AG04450 (cell line): ENCODE measurements at places on chromosomes 6 and 20. TPM values are rescaled to one million over a fixed set of nuclear protein-coding genes. Genes with fewer than 3 reads are reported as not detected.

The RNF182 gene
- polyA plus RNA-seq, result 11.9 and 12.4 TPM in 2 replicates

The CENPW gene
- polyA plus RNA-seq, result 6.7 and 10.6 TPM in 2 replicates

The NRN1 gene
- not detected in 2 replicates for polyA plus RNA-seq

The RING1 gene
- polyA plus RNA-seq, result 23.8 and 26.8 TPM in 2 replicates

The CD93 gene
- 0.02 TPM in 1 of 2 replicates, not detected in the other for polyA plus RNA-seq

The BCAS1 gene
- not detected in 2 replicates for polyA plus RNA-seq

The CBLN4 gene
- not detected in 2 replicates for polyA plus RNA-seq

The GPR63 gene
- 1.4 and 1.6 TPM in 2 replicates for polyA plus RNA-seq

DNA sequence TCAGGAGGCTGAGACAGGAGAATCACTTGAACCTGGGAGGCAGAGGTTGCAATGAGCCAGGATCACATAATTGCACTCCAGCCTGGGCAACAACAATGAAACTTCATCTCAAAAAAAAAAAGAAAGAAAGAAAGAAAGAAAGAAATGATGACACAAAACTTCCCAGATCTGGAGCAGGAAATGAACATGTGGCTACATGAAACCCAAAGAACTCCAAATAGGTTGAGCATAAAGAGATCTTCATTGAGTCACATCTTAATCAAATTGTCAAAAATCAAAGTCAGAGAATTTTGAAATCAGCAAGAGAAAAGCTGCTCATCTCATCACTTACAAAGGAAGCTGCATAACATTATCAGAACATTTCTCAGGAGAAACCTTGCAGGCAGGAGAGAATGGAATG is 247.0 kb downstream of the IBTK start:
- DNase-seq, result no peak

DNA sequence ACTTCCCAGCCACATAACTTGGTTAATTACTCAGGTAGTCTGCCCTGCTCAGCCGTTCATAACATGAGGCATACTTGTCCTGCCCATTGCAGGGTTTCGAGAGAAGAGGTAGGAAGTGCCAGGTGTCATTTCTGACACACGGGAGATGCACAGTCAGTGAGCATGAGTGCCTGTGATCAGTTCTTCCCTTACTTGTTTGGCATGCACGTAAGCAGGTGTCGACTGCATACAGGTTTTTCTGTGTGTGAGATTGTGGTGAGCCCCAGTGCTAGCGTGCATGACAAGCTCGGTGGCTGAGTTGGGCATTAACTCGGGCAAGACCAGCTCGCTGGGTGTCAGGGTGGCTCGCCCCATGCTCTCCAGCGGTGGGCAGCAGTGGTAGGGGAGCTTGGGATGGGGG is 51.2 kb upstream of the SLC22A1 start:
- no peak for DNase-seq

DNA sequence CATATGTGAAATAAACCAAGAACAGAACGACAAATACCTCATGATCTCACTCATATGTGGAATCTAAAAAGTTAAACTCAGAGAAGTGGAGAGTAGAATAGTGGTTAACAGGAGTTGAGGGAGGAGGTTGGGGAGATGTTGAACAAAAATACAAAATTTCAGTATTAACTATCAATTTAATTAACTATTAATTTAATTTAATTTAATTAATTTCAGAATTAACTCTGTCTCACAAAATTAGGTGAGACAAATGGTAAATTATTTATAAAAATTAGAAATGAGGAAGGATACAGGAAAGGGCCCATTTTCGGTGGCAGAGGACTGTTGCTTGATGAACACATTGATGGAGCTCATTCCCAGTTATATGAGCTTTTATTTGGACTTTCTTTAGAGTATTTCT is 166.0 kb upstream of the FAM83B start:
- DNase-seq, result no peak

GRCh38 chr6:159933077-159933476 is 35.8 kb upstream of the IGF2R start:
- no peak for DNase-seq

- no peak for DNase-seq
Observed at GRCh38 chr6:168158980-168159349, 80.0 kb upstream of the FRMD1 start.

- no peak for DNase-seq
Observed at GRCh38 chr6:143294265-143294860, 156.1 kb downstream of the ADAT2 start.

DNA sequence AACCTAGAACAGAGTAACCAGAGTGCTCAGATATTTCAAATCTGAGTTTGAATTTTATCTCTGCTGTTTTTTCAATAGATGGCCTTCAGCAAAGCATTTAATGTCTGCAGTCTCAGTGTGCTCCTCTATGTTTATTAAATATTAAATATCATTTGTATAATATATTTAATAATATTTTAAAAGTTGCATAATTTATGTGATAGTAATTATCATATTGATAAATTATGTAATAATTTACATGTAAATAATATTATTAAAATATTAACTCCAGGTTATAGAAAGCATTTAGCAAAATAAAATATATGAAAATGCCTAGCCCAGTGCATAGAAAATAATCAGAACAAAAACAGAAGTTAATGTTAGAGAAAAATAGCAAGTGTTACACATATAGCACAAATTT is 930.0 kb upstream of the SLC35B3 start:
- no peak for DNase-seq

DNA sequence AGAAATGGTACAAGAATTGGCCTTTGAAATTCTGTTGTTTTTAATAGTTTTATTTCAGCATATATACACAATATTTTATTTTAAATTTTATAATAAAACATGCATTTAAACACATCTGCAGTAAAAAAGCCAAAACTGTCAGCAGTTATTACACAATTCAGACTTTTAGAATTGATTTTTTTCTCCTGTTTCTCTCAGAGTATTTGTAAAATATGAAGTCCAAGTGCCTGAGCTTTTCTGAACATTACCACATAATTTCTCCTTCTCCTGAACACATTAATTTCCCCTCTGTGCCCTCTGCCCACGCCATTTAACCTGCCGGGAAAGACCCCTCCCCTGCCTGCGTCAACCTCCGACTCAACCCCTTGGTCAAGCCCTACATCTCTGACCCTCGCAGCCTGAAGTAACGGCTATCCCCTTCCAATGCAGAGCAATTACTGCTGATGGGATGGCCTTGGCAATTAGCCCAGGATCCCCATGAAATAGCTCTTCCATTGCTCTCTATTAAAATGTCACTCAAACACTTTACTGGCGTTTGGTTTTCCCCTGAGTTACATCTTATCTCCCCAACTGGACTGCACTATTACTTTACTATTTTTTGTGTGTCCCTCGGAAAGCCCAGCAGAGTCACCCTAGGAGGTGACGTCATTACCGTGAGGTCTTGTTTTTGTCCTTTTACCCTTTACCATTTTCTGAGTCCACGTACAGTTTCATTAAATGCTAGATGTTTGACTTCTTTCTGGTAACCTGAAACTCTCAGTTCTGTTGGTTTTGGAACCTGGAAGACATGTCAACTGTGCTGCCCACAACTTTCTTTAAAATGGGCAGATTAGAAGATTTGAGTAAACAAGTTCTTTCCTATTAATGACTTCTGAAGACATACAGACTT is 146.7 kb upstream of the TAB2 start:
- no peak for DNase-seq

GRCh38 chr20:62301773-62302340 is 940 bp upstream of the ADRM1 start:
- DNase-seq, result peak; percentile 71

- DNase-seq, result no peak
Observed at GRCh38 chr6:73513496-73513854, 7.4 kb downstream of the EEF1A1 start.

DNA sequence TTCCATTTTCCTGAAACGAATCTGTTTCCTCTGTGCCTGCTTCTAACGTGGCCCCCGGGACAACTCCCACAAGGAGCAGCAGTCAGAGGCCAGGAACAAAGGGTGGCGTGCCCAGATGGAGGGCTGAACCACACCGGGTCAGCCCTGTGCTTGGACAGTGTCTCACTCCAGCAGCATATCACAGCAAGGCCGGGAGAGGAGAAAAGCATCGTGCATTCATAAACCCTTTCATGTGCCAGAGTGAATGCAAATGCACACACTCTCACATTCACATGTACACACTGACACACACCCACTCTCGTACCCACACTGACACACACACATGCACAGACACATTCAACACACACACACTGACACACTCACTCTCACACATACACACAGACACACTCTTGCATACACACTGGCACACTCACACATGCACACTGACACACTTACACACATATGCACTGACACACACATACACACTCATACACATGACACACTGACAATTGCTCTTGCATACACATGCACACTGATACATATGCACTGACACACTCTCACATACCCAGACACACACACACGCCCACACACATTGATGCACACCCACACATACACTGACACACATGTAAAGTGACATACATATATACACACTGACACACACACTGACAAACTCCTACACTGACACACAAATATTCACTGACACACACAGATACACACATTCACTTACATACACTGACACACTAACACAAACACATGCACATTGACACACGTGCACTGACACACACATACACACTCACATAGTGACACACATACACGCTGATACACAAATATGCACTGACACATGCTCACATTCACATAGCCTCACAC is 237.0 kb downstream of the LRFN2 start:
- no peak for DNase-seq

GRCh38 chr6:116066789-116067188 is 6.1 kb upstream of the FRK start:
- DNase-seq, result no peak

- DNase-seq, result no peak
Observed at GRCh38 chr6:56953597-56954402, 1.1 kb upstream of the BEND6 start.

- DNase-seq, result no peak
Observed at GRCh38 chr6:125415913-125416312, 114.1 kb upstream of the HDDC2 start.

- DNase-seq, result no peak
Observed at GRCh38 chr20:2932498-2932897, 59.2 kb downstream of the PTPRA start.

DNA sequence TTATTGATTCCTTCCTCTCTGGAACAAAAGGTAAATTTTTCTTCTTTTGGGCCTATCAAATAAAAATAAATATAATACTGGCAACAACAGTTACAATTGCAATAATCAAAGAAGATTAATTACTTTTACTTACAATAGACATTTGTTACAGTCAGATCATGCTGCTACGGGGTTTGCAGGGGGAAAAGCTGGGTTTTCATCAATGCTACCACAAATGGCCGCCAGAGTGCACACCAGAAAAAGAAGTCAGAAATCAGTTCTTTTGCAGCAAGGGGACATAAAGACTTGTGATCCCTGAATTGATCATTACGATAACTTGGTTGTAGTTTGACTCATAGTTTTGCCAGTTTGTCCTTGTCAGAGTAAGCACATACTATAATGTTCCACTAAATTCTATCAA is 714.5 kb upstream of the EYS start:
- no peak for DNase-seq

GRCh38 chr6:135962731-135963130 is 111.2 kb downstream of the PDE7B start:
- DNase-seq, result no peak
